ENCODE measurements at places on chromosomes 5 and 9. TPM values are rescaled to one million over a fixed set of nuclear protein-coding genes. Genes with fewer than 3 reads are reported as not detected.

Gene ROR2
- total RNA-seq = 1.7 TPM

Gene TMEM141
- 22.2 TPM for total RNA-seq

Gene TAF1L
- total RNA-seq = not detected

Gene CDH9
- total RNA-seq = not detected

Measured in subcutaneous adipose tissue (tissue), 4 donors.